ENCODE measurements at places on chromosomes 7 and 10.

DNA sequence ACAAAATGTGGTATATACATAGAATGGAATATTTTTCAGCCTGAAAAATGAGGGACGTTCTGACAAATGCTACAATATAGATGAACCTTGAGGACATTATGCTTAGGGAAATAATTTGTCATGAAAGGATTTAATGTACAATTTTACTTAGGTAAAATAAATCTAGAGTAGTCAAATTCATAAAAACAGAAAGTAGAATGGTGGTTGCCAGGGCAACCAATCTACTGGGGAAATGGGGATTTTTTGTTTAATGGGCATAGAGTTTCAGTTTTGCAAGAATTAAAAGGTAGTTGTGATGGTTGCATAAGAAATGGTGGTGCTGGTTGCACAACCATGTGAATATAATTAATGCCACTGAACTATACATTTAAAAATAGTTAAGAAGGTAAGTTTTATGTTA, 296.0 kb upstream of the SP4 start:
- DNase-seq = no peak

DNA sequence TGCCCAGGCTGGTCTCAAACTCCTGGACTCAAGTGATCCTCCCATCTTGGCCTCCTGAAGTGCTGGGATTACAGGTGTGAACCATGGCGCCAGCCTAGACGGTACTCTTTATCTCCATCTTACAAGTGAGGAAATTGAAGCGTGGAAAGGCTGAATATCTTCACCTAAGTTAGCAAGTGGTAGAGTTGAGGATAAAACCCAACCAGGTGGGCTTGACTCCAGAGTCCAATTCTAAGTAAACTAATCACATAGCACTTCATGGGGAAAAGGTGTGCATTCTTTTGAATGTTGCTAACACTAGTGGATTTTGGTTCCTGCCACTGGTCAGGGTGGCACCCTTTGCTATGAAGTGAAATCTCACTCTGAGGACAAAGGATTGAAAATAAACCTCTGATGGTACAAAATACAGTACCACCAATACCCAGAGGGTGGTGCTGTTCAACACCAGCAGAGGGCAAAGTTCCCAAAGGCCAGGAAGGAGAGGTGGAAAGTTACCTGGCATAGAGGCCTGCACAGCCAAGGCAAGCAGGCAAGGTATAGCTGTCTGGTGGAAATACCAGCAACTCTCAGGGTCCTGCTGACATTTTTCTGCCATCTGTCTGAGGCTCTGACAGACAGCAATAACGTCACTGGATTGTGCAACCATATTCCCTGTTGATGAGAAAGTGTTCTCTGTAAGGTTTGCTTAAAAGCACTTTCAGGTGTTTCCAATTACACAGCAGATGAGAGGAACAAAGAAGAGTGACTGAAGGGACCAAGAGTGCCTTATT, 17.6 kb downstream of the ZDHHC16 start:
- peak; percentile 52 for DNase-seq

GRCh38 chr10:28721318-28721951, 44.1 kb downstream of the BAMBI start:
- DNase-seq = no peak

GRCh38 chr7:75727881-75728593, 10.7 kb downstream of the HIP1 start:
- no peak for DNase-seq
